ENCODE measurements at places on chromosomes 11 and 22. TPM values are rescaled to one million over a fixed set of nuclear protein-coding genes. Genes with fewer than 3 reads are reported as not detected.

MCAT gene
- 16.6 TPM for total RNA-seq

GRCh38 chr22:29621761-29622526 lies 18.5 kb downstream of the NF2 start:
- no peak for DNase-seq

SLC17A6 gene
- not detected for total RNA-seq

IRAG1 gene
- 17.0 TPM for total RNA-seq

Measured in left lung (tissue), 14 donors.